Amygdala (tissue), 56 donors: ENCODE measurements at places on chromosomes 5 and 9.

DNA sequence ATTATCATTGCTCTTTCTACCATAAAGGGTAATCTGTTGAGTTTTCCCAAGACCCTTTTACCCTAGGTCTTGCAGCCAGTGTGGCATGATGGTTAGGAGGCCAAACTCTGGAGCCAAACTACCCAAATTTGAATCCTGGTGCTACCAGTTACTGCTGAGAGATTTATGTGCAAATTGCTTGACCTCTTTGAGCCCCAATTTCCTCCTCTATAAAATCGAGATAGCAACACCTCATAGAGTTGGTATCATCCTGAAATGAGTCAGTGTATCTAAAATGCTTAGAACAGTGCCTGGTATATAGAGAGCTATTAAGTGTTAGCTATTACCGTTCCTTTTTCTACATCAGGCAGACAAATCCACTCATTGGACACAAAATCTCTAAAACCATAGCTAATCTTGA lies 43.0 kb downstream of the ACTBL2 start:
- DNase-seq: no peak

DNA sequence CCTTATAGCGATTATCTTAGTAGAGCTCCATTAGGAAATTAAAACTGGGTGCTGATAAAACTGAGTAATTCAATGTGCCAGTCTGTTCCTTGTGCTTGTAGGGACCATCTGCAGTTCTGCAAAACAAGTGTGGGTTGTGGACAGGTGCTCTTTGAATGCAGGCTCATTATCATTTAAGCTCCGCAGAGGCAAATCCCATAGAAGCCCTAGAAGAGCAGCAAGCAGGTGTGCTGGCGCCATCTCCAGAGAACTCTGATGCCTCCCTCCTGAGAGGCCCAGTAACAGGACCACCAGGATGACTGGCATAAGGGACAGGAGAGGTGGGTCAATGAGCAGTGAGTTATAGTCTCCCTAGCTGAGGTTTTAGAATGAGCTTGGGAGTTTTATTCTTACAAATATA lies 1342.4 kb upstream of the DMAC1 start:
- DNase-seq: no peak

GRCh38 chr5:86679529-86679928 lies 61.8 kb downstream of the COX7C start:
- no peak for DNase-seq

GRCh38 chr9:7315116-7315515 lies 484.5 kb downstream of the DMAC1 start:
- no peak for DNase-seq

DNA sequence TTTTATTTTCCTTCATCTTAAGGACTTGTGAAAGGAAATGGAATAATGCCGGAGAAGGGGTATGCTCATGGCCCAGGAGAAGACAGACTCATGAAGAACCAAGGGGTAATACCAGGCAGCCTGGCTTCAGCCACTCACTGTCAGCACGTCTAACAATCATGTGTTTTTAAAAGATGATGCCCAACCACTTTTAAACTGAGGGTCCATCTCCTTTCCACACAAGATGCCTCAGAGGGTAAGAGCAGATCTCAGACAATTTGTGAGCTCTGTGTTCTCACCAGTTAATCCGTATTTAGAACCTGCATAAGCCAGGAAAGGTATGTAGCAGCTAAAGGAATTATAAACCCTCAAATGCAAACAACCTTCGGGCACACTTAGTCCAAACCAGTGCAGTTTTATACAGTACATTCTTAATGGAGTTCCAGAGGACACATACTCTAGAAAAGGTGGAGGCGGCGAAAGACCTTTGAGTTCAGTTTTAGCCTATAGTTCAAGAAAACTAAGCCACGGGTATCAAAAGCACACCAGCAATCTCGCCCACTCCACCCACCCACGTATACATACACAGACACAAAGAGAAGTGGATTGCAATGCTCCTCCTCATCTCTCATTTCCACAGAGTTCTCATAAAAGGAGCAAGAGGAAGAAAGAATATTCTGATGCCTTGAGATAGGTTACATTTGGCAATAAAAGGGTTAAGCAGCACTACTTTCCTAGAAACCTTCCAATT lies 2.6 kb downstream of the DIAPH1 start:
- DNase-seq: no peak

- no peak for DNase-seq
These were observed 122.5 kb downstream of the RFX3 start for GRCh38 chr9:3403315-3403714.

DNA sequence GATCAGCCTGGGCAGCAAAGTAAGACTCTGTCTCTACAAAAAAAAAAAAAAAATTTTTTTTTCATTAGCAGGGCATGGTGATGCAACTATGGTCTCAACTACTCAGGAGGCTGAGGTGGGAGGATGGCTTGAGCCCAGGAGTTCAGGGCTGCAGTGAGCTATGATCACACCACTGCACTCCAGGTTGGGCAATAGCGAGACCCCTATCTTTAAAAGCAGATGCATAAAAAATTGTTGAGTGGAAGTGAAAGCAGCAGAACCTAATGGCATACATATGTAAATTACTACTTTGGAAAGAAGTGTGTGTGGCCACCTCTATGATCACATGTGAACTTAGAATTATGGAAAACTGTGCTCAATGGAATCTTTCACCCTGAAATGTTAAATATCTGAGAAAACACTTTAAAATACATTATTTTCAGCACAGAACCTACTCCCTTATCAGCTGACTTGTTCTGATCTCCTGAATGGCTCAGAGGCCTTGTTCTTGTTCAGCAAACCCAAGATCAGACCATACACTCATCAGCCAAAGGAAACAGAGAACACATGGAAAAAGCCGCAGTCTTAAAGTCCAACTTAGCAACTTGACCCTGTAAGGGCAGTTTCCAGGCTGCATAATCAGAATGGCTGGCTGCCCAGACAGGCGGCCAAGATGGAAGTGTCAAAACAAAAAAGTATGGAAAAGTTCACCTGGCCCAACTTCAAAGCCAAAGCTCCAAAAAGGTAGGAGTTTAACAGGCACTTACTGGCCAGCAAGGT lies 56.5 kb downstream of the SIL1 start:
- no peak for DNase-seq

GRCh38 chr5:120913396-120913795 lies 449.3 kb downstream of the PRR16 start:
- no peak for DNase-seq

DNA sequence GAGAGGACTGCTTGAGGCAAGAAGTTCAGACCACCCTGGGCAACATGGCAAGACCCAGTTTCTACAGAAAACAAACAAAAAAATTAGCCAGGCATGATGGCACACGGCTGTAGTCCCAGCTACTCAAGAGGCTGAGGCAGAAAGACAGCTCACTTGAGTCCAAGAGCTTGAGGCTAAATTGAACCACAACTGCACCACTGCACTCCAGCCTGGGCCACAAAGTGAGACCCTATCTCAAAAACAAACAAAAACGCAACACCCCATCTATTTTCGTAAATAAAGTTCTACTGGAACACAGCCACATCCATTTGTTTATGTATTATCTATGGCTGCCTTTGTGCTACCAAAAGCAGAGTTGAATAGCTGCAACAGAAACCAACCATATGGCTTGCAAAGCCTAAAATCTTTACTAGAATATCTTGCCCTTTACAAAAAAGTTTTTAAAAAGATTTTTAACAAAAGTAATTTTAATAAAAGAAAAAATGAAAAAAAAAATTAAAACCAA lies 67.5 kb downstream of the SETX start:
- no peak for DNase-seq
